ENCODE measurements at places on chromosomes 4 and X.

DNA sequence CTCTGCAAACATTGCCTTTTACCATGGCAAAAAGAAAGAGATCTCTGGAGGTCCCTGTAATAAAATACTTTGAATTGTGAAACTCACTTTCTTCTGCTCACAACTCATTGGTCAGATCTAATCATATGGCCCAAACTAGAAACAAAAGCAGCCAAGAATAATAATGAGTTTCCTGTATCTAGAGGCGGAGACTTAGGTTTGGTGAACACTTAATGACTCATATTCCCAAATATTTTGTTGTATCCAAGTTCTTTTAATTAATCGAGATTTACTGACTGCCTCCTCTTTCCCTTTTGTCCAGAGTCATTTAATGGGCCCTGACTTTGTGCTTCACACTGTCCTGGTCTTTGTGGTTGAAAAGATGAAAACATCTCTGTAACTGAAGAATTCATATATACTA, 190.6 kb downstream of the CCSER1 start:
- DNase-seq: no peak

DNA sequence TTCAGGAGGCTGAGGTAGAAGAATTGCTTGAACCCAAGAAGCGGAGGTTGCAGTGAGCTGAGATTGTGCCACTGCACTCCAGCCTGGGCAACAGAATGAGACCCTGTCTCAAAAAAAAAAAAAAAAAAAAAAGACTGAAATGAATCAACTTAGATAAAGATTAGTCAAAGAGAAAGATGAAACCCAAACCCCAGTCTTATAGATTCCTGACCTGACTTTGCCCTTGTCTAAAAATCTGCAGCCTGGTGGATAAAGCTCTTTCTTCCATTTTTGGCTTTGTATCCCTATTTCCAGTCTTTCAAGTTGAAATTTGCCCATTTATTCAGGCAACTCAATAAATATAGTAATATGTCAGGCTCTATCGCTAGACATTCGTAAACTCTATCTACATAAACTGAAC, 39.3 kb upstream of the SPINK2 start:
- DNase-seq: no peak

GRCh38 chrX:21645886-21646285, 12.2 kb downstream of the KLHL34 start:
- no peak for DNase-seq

- DNase-seq: no peak
Observed at GRCh38 chr4:69760455-69760854, at the start of gene SULT1B1. TSS of gene SULT1B1 (minus strand) at chr4:69760620. CDS start at chr4:69755217, 5,403 bp downstream.

- no peak for DNase-seq
Observed at GRCh38 chr4:42216664-42217063, 64.2 kb upstream of the BEND4 start.

DNA sequence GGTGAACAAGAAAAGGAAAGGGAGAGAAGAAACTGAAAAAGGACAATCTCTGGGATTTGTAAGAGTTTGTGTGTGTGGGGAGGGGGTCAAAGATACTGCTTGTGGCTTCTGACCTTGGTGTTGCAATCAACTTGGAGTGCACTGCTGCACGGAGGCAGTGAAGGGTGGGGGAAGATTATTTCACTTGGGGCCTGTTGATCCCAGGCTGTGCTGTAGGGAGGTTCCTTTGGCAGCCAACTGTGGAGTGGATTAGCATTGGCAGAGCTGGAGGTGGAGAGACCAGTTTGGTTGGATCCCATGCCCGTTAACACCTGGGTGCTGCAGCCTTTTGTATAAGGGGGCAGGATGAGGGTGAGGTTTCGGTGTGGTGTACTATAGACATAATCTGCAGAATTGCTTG, 38.2 kb downstream of the AFF1 start:
- no peak for DNase-seq

DNA sequence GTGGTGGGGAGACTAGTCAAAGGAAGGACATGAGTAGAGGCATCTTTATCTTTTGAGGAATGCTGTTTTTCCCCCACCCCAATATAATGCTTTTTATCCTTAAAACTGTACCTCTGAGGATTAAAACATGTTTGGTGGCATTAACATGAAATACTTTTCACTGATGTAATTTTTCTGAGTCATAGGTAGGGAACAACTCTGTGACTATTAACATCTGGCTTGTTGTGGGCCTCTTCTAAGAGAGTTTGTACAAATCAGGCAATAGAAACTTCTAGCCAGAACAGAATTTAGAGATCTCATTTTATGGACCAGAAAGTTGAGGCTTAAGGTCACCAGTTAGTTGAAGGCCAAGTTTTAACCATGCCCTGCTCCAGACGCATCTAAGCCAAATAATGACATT, 207.6 kb downstream of the SOX3 start:
- DNase-seq: no peak

- DNase-seq: no peak
Observed at GRCh38 chr4:173436149-173436579, 37.2 kb upstream of the SCRG1 start.

GRCh38 chr4:79340568-79340967, 14.7 kb upstream of the NAA11 start:
- no peak for DNase-seq

Data from stimulated activated CD4-positive, alpha-beta T cell treated with anti-CD3 and anti-CD28 coated beads, Interleukin-4, amount 100 ng/mL, for 4 hours (primary cell).